Left ventricle myocardium superior (tissue), 1 donor: ENCODE measurements at places on chromosomes 12 and 14. TPM values are rescaled to one million over a fixed set of nuclear protein-coding genes. Genes with fewer than 3 reads are reported as not detected.
A peak's percentile ranks its signal among the peaks of the same experiment; 100 is the strongest.

KRT82 gene
- not detected for total RNA-seq

- DNase-seq: no peak
Observed at GRCh38 chr12:92442782-92443181, 260.0 kb upstream of the PLEKHG7 start.

DNA sequence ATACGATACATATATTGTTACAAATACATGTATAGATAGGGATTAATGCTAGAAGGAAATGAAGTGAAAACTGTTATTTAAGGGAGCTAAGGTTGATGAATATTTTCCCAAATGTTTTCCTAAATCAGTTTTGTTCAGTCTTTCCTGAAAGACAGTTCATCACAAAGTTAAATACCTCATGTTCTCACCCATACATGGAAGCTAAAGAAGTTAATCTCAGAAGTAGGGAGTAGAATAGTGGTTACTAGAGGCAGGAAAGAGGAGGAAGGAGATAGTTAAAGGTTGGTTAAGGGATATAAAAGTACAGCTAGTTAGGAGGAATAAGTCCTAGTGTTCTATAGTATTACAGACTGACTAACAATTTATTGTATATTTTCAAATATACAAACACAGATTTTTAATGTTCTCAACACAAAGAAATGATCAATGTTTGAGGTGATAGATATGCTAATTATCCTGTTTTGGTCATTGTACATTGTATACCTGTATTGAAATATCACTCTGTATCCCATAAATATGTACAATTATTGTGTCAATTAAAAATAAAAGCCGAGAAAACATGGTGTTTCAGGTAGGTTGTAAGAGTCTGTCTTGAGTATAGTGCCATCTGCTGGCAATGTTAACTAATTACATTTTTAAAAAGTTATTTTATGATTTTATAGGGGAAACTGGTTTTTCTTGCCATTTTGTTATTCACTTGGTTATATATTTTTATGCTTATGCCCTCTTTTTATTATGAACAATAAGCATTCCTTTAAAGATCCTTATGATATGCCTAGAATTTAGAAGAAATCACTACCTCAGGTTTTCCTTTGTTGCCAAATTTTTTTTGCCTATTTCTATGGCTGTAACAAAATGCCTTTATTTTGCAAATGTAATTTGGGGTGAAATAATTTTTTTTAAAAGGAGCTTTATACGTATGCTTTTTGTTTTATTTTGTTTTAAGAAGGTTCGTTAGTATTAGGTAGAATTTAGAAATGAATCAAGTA, 26.9 kb downstream of the ZDHHC17 start:
- DNase-seq: no peak

DNA sequence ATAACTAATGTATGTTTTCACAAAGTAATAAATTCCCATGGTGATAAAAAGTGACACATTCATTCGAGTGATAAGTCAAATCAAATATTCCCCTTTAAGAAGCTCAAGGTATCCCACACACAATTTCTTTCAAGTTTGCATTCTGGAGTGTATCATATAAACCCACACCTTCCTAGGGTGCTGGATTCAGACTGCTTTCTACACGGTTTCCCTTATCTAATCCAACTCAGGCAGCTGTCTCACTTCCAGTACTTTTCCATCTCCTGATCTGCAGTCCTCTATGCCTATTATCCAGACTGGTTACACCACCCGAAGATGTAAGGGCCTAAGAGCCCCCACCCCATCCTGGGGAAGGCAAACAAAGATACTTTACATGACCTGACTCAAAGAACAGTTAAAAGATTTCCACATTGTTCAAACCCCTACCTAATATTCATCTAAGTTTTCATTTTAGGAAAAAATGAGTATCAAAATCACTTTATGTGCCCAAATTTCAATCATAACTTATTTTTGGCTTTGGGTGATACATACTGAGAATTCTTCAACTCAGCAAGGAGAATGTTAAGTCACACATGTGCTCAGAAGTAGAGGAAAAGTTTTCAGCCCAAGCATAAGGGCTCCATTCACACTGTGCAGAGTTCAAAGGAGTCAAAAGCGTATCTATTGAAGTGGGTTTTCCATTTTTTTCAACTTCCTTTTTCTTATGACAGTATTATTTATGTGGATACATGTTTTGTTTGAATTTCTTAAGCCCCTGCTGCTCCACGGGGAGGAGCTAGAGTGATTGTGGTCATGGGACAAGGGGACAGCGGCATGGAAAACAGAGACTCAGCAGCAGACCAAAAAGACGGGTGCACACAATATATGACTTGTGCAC, 41.8 kb downstream of the CORO1C start:
- peak; percentile 48 for DNase-seq

DNA sequence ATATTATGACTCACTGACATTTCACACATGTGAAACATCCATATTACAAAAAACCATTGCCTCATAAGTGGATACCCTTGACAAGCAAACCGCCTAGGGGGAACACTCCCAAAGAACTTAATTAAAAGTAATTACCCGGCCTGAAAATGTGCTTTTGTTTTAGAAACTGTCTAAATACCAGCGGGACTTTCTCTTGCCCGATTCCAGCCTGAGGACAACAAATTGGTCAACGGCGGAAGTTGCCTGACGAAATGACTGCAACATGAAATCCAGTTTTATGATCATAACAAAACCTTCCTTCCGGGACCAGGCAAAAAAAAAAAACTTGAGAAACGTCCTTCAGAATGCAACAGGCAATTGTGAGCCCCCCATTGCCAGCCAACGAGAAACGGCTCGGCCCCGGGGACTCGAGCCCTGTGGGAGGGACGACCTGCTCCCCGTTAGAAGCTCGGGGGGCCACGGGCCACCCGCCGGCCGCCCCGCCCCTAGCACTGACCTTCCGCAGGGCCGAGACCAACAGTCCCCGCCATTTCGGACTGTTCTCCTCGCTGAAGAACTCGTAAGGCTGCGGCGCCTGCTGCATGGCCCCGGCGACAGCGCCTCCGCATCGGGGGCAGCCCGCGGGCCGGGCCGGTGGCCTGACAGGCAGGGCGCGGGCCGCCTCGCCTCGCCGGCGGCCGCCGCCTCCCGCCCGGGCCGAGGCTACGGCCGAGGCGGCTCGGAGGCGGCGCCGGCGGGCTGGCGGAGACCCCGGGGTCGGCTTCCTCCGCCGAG, 490 bp downstream of the SOS2 start:
- peak; percentile 75 for DNase-seq
